WERI-Rb-1 (cell line): ENCODE measurements at places on chromosomes 5 and 9.

DNA sequence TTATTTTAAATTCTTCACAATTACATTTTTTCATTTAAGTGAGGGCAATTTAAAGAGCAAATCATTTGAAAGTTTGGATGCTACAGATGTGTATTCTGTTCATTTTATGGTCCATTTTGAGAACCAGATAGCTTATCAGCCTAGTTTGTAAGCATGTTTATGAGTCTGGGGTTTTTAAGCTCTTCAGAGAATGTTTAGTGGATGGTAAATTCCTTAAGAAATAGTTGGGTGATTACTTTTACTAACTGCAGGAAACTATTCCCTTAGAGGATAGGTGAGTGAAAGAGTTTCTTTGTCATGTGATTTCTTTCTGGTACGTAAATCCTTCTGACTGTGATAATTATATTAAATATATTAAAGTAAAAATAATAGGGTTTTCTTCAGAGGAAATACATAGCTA is 17.6 kb downstream of the RASGRF2 start:
- no peak for DNase-seq

DNA sequence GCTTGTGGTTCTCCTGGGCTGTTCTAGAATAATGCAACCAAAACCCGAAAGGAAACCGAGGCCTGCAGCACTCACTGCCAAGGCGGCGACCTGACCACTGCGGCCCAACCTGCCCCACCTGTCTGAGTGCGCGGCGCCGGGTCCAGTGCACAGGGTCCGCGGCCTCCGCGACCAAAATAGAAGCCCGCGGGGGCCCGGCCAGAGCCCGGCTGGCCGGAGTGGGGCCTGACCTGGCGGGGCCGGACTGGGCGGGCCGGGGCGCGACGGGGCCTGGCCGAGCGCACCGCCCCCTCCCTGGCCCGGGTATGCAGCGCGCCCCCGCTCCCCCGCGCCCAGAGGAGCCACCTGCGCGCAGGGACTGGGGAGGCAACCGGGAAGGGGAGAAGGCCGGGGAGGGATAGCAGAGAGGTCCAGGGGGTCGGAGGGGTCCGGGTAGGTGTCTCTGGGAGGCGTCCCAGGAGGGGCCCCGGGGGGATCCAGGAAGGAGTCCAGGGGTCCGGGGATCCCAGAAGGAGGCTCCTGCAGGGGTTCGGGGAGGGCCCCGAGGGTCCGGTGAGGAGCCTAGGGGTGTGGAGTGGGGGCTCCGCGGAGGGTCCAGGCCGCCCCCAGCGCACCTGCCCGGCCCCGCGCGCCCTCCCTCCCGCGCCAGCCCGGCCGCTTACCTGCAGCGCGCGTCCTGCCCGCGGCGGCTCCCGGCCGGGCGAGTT is 503 bp downstream of the SEMA4D start:
- no peak for DNase-seq

DNA sequence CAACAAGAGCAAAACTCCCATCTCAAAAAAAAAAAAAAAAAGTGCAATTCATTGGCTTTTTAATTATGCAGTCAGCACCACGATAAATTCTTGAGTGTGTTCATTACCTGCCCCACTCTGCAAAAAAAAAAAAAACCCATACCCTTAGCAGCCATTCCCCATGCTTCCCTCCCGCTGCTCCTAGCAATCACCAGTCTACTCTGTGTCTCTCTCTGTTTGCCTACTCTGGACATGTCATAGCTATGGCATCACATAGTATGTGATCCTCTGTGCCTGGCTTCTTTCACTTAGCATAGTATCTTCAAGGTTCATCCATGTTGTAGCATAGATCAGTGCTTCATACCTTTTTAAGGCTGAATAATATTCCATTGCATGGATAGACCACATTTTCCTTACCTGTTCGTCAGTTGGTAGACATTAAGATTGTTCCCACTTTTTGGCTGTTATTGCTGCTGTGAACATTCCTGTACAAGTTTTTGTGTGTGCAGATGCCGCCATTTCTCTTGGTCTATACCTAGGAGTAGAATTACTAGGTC is 7.0 kb upstream of the PRR7 start:
- DNase-seq = no peak

DNA sequence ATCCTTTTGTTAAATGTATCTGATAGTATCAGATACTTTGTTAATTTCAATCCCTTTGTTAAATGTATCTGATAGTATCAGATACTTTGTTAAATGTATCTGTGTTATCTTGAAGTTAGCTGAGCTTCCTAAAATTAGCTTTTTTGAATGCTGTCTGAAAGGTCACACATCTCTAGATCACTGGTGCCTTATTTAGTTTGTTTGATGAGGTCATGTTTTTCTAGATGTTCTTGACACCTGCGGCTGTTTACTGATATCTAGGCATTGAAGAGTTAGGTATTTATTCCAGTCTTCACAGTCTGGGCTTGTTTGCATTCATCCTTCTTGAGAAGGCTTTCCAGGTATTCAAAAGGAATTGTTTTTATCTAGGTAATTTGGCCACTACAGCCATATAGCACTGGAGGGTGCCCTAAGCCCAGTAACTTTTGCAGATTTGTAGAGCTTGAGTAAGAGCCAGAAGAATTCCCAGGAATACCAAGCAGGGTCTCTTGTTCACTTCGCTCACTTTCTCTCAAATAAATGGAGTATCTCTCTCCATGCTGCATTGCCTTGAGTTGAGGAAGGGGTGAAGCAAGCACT is 435.4 kb upstream of the GRAMD2B start:
- DNase-seq = no peak

GRCh38 chr5:178417391-178417811 is 172.8 kb downstream of the COL23A1 start:
- DNase-seq = no peak

GRCh38 chr9:10863476-10863875 is 250.7 kb upstream of the PTPRD start:
- no peak for DNase-seq

DNA sequence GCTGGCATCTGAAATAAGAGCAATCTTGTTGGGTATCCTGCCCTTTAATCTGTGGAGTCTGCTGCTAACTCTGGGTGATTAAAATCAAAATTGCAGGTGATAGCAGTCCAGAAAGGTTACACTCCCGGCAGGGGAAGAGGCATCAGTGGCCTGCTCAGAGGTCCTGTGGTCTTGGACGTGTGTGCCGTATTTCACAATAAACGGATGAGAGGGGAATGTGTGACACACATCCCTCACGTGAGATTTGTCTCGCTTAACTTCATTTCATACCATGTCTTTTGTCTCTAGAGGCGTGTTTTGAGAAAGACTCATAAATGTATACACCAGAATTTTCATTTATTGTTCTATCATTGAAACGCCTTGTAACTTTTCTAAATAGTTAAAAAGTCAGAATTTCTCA is 36.6 kb downstream of the FAM240B start:
- no peak for DNase-seq

DNA sequence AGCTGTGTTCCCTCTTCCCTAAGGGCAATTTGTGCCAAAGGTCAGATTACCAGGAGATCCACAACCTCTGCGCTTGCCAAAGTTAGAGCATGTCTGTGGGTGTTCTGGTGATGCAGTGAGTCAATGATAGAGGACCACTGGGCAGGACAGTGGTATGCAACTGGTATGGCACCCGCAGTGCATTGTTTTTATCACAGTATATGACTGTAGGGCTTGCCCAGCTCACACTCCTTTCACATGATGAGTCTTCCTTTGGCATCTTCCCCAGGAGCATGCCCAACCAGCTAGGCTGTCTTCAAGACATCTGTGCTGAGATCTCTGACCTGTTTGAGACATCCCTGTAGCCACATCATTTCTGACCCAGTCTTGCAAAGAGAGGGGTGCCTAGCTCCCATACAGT is 1650.0 kb upstream of the CDH6 start:
- no peak for DNase-seq

- no peak for DNase-seq
These were observed 50.7 kb downstream of the KLF9 start for GRCh38 chr9:70363760-70364159.

- no peak for DNase-seq
These were observed 3.8 kb downstream of the ZNF618 start for GRCh38 chr9:113879911-113880310.

- no peak for DNase-seq
These were observed 56.5 kb downstream of the AMBP start for GRCh38 chr9:114021578-114021977.

GRCh38 chr5:138653502-138653901 is 78.3 kb upstream of the HSPA9 start:
- DNase-seq = peak; percentile 53

- DNase-seq = no peak
These were observed 289.2 kb downstream of the ZSWIM6 start for GRCh38 chr5:61621202-61621650.

- peak; percentile 89 for DNase-seq
These were observed 286.6 kb downstream of the CRB2 start for GRCh38 chr9:123642291-123643278.

DNA sequence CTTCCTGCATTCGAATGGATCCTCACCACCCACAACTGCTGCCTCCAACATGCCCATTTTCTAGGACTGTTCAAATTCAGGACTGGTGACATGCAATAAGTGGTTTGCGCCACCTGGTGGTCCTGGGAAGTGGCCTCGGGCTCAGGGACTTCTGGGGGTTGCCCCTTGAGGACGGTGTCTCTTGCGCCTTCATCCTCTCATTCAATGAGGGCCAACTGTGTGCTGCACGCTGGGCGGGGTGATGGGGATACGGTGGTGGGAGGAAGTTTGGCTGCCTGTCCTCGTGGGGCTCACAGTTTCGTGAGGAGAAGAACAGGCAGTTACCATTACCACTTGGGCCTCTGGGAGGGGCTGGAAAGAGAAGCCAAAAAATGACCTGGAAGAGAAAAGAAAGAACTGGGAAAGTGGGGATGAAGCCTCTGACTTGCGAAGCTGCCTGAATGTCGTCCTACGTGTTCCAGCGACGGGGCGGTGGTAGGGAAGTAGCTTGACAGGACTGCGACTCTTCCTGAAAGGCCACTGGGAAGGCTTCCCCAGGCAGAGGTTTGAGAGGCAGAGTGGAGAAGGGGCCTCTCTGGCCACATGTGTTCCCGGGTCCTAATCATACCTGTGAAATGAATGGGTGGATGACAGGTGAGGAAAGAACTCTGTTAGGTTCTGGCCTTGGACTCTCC is 49.0 kb downstream of the PSD2 start:
- peak; percentile 95 for DNase-seq

DNA sequence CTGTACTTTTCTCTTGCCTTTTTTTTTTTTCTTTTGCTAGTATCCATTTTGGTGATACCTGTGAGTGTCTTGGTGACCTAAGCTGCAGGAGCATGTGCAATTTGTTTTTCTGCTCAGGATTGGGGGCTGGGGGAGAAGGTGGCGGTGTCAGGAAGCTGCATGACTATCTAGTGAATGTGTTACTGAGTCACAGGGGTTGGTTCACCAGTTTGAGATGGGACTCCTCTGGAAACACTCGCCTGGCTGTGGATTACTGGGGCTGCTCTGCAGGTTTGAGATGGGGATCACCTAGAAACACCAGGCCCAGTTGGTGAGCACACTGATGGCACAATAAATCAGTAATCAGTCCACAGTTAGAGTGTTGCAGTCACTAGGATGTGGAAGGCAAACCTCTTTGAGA is 447.9 kb downstream of the SPATA31D1 start:
- no peak for DNase-seq

GRCh38 chr5:172452398-172453205 is 1.7 kb downstream of the SH3PXD2B start:
- DNase-seq = no peak

GRCh38 chr5:168317096-168317520 is 25.7 kb downstream of the WWC1 start:
- peak; percentile 25 for DNase-seq

DNA sequence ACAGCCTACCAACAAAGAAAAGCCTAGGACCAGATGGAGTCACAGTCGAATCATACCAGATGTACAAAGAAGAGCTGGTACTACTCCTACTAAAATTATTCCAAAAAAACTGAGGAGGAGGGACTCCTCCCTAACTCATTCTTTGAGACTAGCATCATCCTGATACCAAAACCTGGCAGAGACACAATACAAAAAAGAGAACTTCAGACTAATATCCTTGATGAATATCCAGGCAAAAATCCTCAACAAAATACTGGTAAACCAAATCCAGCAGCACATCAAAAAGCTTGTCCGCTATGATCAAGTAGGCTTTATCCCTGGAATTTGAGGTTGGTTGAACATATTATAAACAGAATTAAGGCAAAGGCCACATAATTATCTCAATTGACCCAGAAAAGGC is 900.4 kb upstream of the ARRDC3 start:
- no peak for DNase-seq

GRCh38 chr9:114491430-114492003 is 13.8 kb downstream of the WHRN start:
- no peak for DNase-seq
